ENCODE measurements at places on chromosomes 2 and 18.
A peak's percentile ranks its signal among the peaks of the same experiment; 100 is the strongest.

DNA sequence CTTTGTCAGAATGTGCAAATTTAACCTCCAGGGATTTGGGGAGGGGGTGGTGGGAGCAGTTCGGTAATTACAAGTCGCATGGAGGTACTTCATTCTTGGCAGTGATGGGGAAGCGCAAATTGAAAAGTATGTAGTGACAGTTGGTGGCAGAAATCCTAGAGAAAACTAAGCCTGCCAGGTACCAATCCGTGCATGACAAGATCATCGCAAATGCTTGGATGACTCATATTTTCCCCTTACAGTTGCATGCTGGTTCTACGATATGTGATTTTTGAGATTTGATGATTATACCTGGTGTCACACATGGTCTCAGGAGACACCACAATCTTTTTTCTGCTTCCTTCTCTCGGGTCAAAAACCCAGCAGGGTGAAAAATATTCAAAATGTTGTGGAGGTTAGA lies 479.7 kb upstream of the ID2 start:
- DNase-seq = no peak

GRCh38 chr2:201275990-201276389 lies 15.7 kb downstream of the CASP8 start:
- no peak for DNase-seq

GRCh38 chr18:60978338-60978737 lies 354.9 kb upstream of the CDH20 start:
- DNase-seq = peak; percentile 20

DNA sequence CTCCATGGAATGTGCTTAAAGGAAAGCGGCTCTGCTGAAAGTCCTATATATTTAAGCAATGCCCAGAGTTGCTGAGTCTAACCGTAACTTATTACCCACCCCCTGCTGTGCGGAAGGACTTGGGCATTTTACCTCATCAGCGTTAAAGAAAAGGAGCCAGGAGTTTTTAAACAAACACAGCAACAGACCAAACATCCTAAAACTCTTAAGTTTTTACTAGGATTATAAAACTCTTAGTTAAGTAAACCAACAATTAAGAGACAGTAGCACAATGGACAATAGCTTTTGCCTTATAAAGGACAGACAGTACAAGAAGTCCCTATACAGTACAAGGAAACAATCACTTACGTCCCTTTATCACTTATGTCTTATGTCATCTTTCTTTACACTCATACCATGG lies 90.2 kb downstream of the ZNF521 start:
- DNase-seq = no peak

DNA sequence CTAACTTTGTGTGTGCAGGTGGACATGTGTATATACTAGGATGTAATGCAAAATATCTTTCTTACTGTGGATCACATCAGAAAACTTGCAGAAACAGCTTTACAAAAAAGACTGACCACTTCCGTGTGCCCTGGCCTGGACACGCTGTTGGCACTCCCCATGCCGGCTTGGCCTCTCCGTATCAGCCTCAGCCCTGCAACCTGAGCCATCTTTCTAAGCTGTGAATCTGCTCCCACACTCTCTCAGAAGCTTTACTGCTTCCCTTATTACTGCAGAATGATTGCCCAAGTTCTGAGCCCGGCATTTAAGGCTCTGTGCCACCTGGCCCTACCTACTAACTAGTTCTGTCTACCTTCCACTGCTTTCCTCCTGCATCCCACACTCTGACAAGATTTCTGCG lies 37.8 kb downstream of the MYO7B start:
- DNase-seq = no peak

- no peak for DNase-seq
Measured at GRCh38 chr2:240154606-240155005, 14.1 kb upstream of the OTOS start.

GRCh38 chr2:84924173-84925106 lies 19.0 kb downstream of the TMSB10 start:
- DNase-seq = peak; percentile 60

DNA sequence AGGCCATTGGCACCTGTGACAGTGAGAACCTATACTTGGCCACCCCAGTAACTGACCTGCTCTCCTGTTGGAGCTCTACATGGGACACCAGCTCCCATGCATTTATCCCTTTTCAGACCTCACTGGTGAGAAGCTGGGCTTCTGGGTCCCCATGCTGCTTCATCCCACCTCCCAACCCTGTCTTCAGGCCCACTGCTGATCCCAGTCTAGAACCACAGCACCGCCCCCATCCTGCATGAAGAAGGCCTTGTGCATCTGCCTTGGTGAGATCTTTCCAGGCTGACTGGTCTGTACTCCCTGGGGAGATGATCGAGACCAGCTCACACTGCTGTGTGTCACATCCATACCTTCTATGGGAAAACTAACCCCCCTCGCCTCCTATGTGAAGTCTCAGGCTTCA lies 22.7 kb downstream of the TTC32 start:
- DNase-seq = no peak

DNA sequence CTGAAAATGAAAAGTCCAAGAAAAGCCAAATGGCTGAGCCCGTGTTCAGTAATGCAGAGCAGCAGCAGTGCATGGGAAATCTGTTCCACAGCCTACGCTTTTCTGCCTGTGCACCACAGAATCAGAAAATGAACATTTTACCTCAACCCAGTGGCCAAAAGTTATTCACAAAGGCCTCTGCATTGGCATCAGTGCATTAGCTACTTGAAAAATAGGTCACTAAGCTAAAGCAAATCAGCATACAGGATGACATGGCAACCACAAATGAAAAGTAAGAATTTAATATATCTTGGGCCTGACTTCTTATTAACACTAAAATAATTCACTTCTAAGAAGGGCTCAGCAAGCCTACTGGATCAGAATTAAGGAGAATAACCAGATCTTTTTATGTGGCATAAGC lies 1145.3 kb upstream of the CHAC2 start:
- DNase-seq = no peak

DNA sequence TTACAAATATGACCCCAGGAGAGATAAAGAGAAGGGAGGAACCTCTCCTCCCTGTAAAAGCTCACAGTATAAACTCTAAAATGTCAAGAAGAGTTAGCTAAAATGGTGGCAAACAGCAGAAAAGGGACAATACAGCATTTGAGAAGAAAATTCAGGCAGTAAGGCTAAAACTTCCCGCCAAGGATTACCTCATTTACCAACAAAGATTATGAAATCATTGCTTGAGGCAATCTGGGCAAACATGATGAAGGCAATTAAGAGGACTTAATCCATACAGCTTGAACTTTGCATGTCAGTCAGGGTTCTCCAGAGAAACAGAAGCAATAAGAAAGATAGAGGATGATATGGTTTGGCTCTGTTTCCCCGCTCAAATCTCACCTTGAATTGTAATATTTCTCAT lies 81.4 kb downstream of the CMPK2 start:
- no peak for DNase-seq

Data from ELR (cell line).